NCI-H2081 treated with DMSO at 0.1 percent for 48 hours (cell line): ENCODE measurements at places on chromosomes 16 and 17.

DNA sequence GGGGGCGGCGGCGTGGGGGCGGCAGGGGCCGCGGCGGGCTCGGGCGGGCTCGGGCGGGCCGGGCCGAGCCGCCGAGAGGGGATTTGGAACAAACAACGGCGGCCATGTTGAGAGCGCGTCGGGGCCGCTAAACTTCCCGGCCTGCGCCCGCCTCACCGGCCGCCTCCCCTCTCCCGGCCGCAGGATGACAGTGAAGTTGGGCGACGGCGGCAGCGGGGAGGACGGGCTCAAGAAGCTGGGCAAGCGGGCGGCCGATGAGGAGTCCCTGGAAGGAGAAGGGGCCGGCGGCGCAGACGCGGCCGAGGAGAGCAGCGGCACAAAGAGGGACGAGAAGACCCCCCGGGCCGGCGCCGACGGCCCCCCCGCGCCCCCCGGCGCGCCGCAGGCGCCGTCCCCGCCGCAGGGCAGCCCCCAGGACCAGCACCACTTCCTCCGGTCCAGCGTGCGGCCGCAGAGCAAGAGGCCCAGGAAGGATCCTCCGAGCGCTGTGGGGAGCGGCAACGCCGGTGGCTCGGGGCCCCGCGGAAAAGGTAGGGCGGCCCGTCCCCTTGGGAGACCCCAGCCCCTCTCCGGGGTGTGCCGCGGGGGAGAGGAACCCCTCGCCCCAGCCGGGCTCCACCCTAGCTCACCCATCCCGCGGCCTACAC is 2.4 kb downstream of the CRAMP1 start:
- no peak for DNase-seq

- DNase-seq: no peak
Measured at GRCh38 chr16:88014954-88015805, 63.9 kb downstream of the BANP start.

GRCh38 chr17:20706751-20707373 is 127.3 kb downstream of the CDRT15L2 start:
- no peak for DNase-seq

DNA sequence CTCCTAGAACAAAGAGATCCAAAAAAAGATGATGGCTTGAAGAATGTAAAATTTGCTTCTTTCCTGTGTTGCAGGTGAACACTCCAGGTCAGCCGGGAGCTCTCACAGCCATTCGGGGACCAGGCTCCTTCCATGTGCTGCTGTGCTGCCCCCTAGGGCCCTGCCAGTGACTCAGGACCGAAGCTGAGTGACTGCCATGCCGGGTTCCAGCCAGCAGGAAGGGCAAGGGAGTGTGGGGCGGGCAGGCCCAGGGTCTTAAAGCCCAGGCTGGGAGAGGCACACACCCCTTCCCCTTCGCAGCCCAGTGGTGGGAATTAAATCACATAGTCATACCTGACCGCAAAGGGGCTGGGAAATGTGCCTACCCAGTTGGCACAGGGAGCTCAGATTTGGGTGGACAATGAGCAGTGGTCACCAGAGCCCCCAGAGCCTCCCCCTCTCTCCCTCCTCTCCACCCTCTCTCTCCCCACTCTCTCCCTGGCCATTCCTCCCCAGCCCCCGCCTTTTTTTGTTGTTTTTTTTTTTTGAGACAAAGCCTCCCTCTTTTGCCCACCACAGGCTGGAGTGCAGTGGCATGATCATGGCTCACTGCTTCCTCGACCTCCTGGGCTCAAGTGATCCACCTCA is 11.5 kb downstream of the EPOP start:
- DNase-seq: peak; percentile 42

DNA sequence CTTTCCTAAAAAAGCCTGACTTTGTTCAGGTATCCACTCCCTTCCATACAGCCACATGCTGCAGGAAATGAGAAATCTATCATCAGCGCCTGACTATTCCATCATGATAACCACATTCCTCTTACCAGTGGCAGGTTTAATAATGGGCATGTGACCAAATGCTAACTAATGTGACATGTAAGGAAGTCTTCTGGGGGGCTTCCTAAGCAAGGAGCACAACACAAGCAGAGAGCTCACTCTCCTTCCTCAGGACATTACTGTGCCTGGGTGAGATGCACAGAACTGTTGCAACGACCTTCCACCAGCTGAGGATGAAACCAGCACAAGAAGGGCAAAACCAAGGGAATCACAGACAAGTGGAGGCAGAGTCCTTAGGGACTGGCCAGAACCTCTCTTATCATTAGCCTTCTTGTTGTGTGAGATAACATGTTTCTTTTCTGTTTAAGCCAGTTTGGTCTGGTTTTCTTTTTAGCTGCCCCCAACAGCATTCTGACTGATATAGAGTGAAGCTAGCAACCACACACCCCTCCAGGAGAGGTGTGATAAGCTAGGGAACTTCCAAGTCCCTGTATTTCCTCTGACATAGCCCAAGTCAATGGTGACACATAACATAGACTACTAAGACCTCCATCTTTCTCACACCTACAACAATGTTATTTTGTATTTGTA is 16.9 kb downstream of the MYO1D start:
- no peak for DNase-seq

- DNase-seq: no peak
Measured at GRCh38 chr17:7972131-7972785, 30.2 kb upstream of the GUCY2D start.

- DNase-seq: no peak
Measured at GRCh38 chr16:62064173-62064572, 27.9 kb upstream of the CDH8 start.

GRCh38 chr17:42667088-42667951 is 8.2 kb downstream of the TUBG2 start:
- DNase-seq: no peak

DNA sequence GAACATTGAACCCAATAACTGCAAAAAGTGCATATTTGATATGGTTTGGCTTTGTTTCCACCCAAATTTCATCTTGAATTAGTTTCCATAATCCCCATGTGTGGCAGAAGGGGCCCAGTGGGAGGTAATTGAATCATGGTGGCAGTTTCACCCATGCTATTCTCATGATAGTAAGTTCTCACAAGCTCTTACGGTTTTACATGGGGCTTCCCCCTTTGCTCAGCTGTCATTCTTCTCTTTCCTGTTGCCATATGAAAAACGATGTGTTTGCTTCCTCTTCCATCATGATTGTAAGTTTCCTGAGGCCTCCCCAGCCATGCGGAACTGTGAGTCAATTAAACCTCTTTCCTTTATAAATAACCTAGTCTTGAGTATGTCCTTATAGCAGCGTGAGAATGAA is 127.6 kb downstream of the CHD9NB start:
- no peak for DNase-seq

DNA sequence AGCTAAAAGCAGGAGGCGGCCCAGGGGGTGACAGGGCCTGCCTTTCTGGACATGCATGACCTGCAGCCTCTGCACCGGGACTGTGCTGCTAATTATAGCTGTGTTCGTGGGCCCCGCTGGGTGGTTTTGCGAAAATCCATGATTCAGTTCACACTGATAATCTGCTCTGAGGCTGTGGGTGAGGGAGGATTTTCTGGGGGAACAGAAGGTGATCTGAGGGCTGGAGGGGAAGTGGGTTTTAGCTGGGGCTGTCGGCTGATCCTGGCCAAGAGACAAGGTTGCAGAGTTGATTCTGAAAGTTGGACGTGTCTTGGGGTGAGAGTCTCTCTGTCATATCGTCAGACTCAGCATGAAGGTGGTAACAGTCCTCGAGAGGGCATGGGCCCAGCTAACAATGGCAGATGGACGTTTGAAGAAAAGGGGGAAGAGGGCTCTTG is 187.5 kb upstream of the ZNF469 start:
- no peak for DNase-seq

DNA sequence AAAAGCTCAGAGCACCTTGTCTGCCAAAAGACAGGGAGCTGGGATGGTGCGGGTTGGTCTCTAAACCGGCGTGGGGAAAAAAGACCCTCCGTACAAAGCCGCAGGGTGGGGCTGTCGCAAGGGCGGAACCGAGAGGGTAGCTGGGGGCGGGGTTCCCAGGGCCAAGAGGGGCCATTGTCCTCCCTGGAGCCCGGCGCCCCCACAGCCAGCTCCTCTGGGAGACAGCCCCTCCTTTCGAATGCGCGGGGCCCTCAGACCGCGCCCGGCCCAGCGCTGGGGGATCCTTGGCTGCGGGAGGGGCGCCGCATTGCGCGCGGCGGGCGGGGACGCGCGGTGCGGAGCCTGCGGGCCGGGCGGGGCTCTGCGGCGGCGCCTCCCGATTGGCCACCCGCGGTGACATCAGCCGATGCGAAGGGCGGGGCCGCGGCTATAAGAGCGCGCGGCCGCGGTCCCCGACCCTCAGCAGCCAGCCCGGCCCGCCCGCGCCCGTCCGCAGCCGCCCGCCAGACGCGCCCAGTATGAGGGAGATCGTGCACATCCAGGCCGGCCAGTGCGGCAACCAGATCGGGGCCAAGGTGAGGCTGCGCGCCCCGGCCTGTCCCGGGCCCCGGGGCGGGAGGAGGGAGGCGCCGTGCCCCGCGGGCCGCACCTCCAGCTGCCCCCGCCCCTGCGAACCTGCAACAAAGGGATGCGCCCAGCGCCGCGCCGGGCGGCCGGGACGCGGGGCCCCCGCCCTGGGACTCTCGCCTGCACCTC is at the start of gene TUBB3:
TUBB3 (plus strand) TSS at position 459 of the 756 bp plus-strand sequence; CDS start at position 519, 60 bp downstream.
- DNase-seq: no peak

DNA sequence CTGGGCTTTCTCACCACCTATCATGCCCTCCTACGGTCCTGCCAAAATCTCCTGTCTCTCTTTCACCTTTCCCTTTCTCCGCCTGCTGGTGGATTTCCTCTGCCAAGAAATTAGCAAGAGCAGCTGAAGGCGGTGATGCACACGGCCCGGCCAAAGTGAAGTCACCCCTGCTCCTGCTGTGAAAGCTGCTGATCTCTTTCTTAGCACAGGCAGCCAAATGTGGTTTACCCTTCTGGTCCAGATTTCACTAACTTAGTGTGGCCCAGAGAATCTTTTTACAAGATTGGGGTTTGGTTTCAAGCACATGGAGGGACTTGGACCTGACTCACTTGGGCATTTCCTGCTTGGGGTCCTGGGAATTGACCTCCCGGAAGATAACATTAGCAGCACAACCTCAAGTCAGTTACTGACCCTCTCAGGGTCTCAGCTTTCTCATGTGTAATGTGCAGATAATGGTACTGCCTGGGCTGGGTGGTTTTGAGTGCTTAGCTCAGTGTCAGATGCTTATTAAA is 155.7 kb downstream of the SOCS1 start:
- no peak for DNase-seq

GRCh38 chr17:17191346-17191792 is 14.8 kb downstream of the PLD6 start:
- no peak for DNase-seq

DNA sequence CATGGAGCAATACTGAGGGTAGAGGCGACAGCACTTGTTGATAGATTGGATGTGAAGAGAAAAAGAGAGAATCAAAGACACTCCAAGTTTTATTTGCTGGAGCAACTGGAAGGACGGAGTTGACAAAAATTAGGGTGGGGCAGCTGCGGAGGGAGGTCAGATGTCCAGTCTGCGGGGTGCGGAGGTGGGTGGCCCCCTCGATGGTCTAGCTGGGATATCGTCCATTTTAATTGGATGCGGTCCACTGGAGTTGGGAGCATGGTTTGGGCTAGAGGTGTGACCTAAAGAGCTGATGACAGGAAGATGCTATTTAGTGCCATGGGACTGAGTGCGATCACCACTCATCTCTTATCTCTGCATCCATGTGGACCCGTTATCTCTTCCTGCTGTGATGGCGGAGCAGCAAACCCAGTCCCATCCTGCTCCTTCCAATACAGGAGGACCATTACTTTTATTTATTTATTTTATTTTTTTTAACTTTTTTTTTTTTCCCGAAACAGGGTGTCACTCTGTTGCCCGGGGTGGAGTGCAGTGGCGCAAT is 48.3 kb upstream of the CBX4 start:
- DNase-seq: no peak

GRCh38 chr17:62614142-62614541 is 13.3 kb upstream of the MRC2 start:
- no peak for DNase-seq

GRCh38 chr17:47698749-47699535 is 5.0 kb downstream of the TBKBP1 start:
- DNase-seq: no peak

- DNase-seq: peak; percentile 83
Measured at GRCh38 chr16:3819746-3820724, 60.5 kb downstream of the CREBBP start.

DNA sequence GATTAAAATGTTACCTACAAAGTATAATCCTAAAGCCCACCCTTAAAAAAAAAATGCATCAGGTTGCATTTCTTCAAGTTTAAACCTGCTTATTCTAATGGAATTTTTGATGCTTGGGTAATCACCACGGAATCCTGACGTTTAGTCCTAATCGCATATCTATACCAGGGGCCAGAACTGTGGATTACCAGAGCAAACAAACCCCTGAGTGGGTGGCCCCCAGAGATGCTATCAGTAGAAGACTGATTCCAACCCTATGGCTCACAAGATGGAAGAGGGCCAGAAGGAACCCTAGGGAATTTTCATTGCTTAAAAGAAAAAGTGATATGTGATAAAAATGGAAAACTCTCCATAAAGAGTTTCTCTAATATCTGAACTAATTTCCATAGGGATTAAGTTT is 152.2 kb upstream of the NOG start:
- no peak for DNase-seq

- no peak for DNase-seq
Measured at GRCh38 chr16:85075236-85075924, 36.9 kb downstream of the CIBAR2 start.

GRCh38 chr16:71894921-71895678 is at the start of gene IST1:
Gene IST1, plus strand, starts transcription at chr16:71895531. Its CDS starts 20,110 bp downstream, at chr16:71915641.
- DNase-seq: no peak

GRCh38 chr17:13513039-13513405 is 88.7 kb downstream of the HS3ST3A1 start:
- no peak for DNase-seq

- no peak for DNase-seq
Measured at GRCh38 chr16:74713876-74714275, 13.2 kb upstream of the MLKL start.

DNA sequence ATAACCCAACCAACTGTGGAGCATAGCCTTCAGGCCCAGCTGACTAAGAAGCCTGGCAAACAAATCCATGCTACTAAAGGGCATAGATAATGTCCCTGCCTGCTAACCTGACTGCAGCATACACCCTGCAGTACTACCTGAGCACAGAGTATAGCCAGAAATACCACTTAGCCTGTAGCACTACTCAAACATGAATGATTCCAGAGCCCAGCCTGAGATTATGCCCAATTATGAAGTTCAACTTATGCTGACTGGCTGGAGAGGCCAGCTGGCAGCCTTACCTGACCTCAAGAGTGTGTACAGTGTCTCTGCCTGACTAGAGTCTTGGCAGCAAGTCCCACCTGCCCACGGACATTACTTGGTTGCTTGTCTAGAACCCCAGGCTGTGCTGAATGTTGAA is 1265.3 kb downstream of the CDH11 start:
- DNase-seq: no peak

GRCh38 chr17:40100669-40101366 is 429 bp upstream of the NR1D1 start:
- peak; percentile 88 for DNase-seq

- DNase-seq: no peak
Measured at GRCh38 chr17:57071991-57072944, 12.8 kb upstream of the AKAP1 start.
